Osteoblast (primary cell): ENCODE measurements at places on chromosomes 13 and 19. TPM values are rescaled to one million over a fixed set of nuclear protein-coding genes. Genes with fewer than 3 reads are reported as not detected.

OLFM2 gene
- 0.29 and 0.72 TPM in 2 replicates for total RNA-seq

FUT3 gene
- total RNA-seq, result not detected in 2 replicates

PSG4 gene
- under 0.01 and 1.1 TPM in 2 replicates for total RNA-seq

KLK12 gene
- not detected in 2 replicates for total RNA-seq

- DNase-seq, result no peak
Measured at GRCh38 chr13:36086117-36086516, 45.1 kb downstream of the DCLK1 start.

- DNase-seq, result no peak
Measured at GRCh38 chr19:14407605-14408484, 11.3 kb downstream of the DDX39A start.

DNA sequence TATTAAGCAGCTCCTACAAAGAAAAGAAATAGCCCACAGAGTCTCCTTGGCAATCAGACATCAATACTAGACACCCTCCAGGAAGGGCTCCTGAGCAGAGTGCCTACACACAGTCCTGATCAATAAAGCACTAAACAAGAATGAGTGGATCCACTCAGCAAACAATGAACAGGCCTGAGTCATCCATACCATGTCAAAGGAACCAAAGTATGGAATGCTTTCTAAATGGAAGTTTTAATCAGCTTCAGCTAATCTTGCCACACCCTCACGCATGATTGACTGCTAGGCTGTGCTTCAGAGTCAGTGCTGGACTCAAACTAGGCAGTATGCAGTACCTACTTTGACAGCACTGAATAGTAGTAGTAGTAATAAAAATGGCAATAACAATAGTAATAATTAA, 392.7 kb upstream of the HTR2A start:
- no peak for DNase-seq

GRCh38 chr19:14006766-14007562, 844 bp upstream of the RFX1 start:
- peak; percentile 92 for DNase-seq

- DNase-seq, result no peak
Measured at GRCh38 chr19:54307389-54308020, 5.5 kb downstream of the LILRA5 start.

DNA sequence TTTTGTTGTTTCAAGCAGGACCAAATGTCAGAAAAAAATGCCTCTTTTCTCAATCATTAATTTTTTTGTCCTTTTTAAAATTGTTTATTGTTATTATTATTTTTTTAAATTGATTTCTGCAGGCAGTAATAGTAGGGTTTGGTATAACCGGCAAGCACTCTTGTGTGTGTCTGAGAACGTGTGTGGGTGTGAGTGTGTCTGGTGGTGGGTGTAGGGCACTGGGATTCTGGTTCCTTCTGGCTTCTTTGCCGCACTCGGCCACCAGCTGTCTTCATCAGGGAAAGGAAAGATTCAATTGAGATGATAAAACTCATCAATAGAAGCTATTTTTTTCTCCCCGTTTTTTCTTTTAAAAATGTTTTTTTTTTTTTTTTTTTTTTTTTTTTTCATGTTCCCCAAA, 56.4 kb downstream of the IER2 start:
- peak; percentile 76 for DNase-seq
